ENCODE measurements at places on chromosomes 11 and 22.

- DNase-seq, result no peak
Observed at GRCh38 chr22:47187176-47187957, 424.9 kb downstream of the TBC1D22A start.

DNA sequence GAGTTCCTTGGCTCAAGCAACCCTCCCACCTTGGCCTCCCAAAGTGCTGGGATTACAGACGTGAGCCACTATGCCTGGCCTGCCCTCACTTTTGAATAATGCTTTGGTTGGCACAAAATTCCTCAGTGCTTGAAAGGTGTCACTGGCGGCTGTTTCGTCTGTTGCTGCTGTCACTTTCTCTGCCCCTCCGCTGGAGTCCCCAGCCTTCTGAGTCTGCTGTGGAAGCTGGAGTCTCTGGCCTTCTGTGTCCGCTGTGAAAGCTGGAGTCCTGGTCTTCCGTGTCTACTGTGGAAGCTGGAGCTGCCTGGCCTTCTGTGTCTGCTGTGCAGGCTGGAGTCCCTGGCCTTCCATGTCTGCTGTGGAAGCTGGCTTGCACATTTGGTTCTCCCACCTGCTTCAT is 4.9 kb upstream of the KRTAP5-1 start:
- no peak for DNase-seq

DNA sequence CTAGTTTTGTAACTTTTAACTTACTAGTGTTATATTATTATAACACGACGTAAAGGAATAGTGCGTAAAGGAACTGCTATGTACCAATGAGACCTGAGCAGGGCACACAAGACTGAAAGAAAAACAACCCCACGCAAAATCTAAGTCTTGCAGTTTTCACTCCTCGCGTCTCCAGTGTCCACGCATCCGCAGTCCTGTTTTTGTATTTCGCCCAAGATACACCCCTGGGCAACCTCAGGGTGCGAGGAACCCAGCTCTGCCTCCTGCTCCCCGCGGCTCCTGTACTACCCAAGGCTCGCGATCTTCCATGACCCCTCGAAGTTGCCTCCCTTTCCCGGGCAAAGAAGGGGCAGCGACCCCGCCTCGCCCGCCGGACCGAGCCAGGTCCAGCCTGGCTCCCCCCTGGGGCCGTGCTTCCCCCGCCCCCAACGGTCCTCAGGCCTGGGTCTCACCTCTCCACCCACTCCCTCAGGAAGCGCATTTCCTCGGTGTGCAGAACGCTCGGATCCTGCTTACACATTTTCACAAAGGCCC is 393 bp downstream of the ST13 start:
- no peak for DNase-seq

DNA sequence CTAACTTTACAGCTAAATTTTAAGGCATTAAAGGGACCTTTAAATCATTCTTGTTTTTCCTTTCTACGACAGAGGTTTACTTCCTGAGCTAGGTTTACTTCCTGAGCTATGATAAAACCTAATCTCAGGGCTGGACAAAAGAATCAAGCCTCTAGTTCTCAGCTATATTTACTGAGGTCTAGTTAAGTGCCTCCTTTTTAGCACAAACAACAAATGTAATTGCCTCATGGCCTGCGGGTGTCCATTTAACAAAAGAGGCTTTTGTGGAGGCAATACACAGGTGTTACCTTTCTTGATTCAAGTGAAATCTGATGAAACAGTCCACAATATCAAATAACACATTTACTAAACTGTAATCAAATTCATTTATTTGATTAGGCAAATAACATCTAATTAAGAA is 67.3 kb downstream of the IMMP1L start:
- DNase-seq, result no peak

DNA sequence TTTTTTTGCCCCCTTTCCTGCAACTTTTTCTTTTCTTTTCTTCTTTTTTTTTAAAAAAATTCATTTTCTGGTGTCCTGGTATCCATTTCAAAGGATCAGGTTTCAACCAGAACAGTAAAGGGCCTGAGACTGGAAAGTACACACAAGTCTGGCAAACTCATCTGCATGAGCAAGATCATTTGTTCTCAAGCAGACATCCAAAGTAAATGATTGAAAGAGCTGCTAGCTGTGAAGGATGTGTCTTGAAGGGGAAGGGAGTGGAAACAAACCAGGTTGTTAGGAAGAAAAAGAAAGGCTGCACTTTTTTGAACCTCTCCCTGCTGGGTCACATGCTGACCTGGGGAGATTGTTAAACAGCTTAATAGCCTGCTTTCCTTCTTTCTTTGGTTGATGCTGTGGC is 5.3 kb downstream of the YAP1 start:
- DNase-seq, result no peak

GRCh38 chr11:44319552-44320288 is 9.8 kb upstream of the ALX4 start:
- DNase-seq, result no peak

- no peak for DNase-seq
Observed at GRCh38 chr22:21761086-21761485, 25.5 kb upstream of the YPEL1 start.

DNA sequence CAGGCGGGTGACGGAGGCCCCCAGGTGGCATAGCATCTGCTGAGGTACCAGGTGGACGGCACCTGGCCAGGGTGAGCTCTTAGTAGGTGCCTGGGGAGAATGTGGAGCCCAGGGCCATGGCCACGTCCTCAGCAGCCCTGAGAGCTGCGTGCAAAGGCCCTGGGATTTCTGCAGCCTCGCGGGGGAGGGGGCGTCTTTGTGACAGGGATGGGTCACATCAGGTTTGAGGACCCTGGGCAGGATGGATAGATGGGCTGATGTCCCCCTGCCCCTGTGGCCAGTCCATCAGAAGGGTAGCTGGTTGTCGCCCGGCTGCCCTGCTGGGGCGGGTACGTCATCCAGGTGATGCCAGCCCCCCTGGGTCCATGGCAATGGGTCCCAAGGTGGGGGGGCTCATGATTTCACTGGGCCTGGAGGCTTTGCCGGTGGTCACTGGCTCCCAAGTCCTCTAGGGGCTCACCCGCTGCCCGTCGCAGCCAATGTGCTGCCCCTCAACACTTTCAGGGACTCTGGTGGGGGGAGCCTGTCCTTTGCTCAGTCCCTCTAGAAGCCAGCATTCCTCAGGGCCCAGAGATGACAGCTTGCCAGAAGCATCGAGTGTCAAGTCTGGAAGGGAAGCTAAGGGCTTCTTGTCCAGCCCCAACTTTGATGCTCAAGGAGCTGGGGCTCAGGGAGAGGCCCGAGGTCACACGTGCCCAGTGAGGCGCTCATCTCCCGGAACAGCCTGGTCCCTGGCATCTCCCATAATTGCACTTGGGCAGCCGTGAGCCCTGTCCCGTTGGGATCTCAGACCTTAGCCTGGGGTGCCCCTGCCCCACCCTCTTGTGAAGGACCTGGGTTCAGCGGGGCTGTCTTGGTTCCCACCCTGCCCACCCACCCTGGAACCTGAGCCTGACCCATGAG is 777 bp downstream of the TBX10 start:
- DNase-seq, result no peak

Data from activated CD4-positive, alpha-beta T cell treated with anti-CD3 and anti-CD28 coated beads for 4 hours (primary cell).